Vagina (tissue), 2 donors: ENCODE measurements at places on chromosomes 3 and 15. TPM values are rescaled to one million over a fixed set of nuclear protein-coding genes. Genes with fewer than 3 reads are reported as not detected.

Gene SLC24A1
- 7.4 TPM for total RNA-seq

Gene OIP5
- not detected for total RNA-seq

GRCh38 chr15:60391722-60392315, 6.0 kb downstream of the ANXA2 start:
- H3K27ac ChIP-seq = peak overlapping the region; percentile 62
- DNase-seq = peak; percentile 49

DNA sequence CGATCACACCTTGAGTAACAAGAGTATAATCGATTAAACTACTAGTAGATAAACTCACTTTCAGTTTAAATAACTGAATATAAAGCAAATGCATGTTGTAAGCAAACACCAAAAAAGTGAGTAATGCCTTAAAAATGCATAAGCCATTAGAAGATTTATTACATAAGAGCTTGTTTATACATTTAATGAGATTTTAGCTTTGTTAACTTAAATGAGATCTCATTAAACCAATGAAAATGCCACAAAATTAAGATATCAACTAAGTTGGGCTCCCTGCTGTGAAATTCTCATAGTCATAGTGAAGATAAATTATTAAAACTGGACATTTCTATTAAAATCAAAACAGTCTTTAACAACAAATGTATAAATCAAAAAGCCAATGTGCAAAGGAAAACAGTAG, 701.2 kb downstream of the NLGN1 start:
- H3K27ac ChIP-seq = no peak overlapping the region
- no peaks in the 10 kb centered on the region for H3K27me3 ChIP-seq
- H3K36me3 ChIP-seq = no peaks in the 10 kb centered on the region
- no peaks in the 10 kb centered on the region for H3K4me1 ChIP-seq
- H3K4me3 ChIP-seq = no peak overlapping the region
- no peak for DNase-seq

DNA sequence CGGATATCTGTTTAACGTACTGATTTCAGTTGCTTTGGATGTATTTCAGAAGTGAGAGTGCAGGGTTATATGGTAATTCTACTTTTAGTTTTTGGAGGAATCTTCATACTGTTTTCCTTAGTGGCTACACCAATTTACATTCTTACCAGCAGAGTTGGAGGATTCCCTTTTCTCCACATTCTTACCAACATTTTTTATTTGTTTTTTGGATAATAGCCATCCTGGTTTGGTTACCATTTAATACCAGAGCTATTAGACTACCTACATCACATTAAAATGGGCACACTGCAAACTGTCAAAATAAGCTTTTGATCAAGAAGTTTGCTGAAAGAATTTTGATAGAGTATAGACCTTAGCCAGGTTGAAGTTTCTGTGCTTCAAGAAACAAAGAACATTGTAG, 217.2 kb upstream of the CFAP20DC start:
- H3K27ac ChIP-seq = no peak overlapping the region
- no peaks in the 10 kb centered on the region for H3K27me3 ChIP-seq
- H3K36me3 ChIP-seq = no peaks in the 10 kb centered on the region
- no peak for DNase-seq
- no peaks in the 10 kb centered on the region for H3K4me1 ChIP-seq

- H3K4me1 ChIP-seq = no peaks in the 10 kb centered on the region
- no peaks in the 10 kb centered on the region for H3K36me3 ChIP-seq
- no peaks in the 10 kb centered on the region for H3K27me3 ChIP-seq
- no peak overlapping the region for H3K4me3 ChIP-seq
- no peak overlapping the region for H3K27ac ChIP-seq
These were observed 828.6 kb upstream of the NR2F2 start for GRCh38 chr15:95501865-95502264.

GRCh38 chr3:21435871-21436270, 315.1 kb downstream of the ZNF385D start:
- no peaks in the 10 kb centered on the region for H3K4me1 ChIP-seq
- H3K27me3 ChIP-seq = no peaks in the 10 kb centered on the region
- H3K27ac ChIP-seq = no peak overlapping the region
- H3K4me3 ChIP-seq = no peak overlapping the region
- no peaks in the 10 kb centered on the region for H3K36me3 ChIP-seq

GRCh38 chr3:133892541-133893231, 3.0 kb downstream of the RAB6B start:
- H3K4me1 ChIP-seq = peaks cover 16% of the 10 kb centered on the region
- H3K36me3 ChIP-seq = no peaks in the 10 kb centered on the region
- no peak overlapping the region for H3K4me3 ChIP-seq

- H3K4me1 ChIP-seq = no peaks in the 10 kb centered on the region
- no peak overlapping the region for H3K4me3 ChIP-seq
- no peak overlapping the region for H3K27ac ChIP-seq
- no peaks in the 10 kb centered on the region for H3K27me3 ChIP-seq
- no peaks in the 10 kb centered on the region for H3K36me3 ChIP-seq
These were observed 1029.3 kb upstream of the CFAP20DC start for GRCh38 chr3:60079076-60079475.
